Stimulated activated naive CD4-positive, alpha-beta T cell treated with Interleukin-2 at 50 U/mL for 16 hours (primary cell): ENCODE measurements at places on chromosomes 5 and 9.

GRCh38 chr9:129392093-129392541, 214.1 kb upstream of the IER5L start:
- DNase-seq = no peak

- DNase-seq = no peak
Measured at GRCh38 chr5:685262-686171, 7.6 kb downstream of the TPPP start.

- no peak for DNase-seq
Measured at GRCh38 chr5:158166424-158166823, 307.5 kb upstream of the CLINT1 start.

DNA sequence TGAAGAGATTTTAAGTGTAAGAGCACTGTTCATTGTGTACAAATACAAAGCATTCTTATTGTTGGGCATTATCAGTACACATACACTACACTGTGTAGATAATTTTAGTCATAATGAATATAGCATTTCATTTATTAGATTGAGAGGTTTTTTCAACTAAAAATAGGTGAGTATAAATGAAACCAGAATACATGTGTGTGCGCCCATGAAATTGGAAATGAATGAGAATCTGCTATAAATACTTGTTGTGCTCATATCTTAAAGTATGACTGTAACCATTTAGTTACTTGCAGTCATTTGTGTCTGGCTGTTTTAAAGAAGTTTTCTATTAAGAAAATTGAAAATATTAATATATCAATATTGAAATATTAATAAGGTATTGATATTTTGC, 189.0 kb upstream of the MEF2C start:
- no peak for DNase-seq

DNA sequence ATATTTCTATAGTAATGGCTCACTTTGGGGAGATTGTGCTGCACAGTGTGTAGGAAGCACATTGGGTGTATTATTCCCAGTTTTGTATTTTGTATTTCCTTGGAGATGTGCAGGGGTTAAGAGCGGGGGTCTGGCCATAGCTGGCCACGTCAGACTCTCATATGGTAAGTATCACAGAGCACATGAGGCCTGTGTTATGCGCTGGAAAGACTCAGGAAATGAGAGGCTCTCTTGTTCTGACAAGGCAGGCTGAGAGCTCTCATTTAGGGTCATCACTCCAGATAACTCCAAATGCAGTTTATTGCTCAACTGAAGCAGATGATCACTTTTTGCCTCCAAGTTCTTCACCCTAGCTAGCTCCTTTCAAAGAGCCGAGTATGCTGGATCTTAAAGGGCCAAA, 205.7 kb downstream of the NTRK2 start:
- DNase-seq = no peak

DNA sequence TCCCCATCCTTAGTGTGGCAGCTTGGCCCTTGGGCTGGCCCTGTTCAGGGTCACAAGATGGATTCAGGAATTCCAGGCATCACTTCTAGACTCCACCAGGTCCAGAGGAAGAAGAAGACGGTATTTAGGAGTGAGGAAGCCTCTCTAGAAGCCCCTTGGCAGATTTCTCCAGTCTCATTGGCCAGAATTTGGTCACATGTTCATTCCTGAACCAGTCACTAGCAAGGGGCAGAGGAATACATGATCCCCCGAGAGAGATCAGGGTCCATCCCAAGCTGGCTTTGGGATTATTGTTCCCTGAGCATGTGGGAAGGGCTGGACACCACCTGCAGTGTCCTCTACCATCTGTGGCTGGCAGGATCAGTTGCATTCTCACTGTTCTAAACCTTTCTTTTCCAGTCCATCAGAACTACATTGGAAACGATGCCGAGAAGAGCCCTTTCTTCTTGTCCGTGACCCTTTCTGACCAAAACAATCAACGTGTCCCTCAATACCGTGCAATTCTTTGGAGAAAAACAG, 48.5 kb downstream of the GARNL3 start:
- DNase-seq = no peak

GRCh38 chr5:43616535-43616934, 13.6 kb downstream of the NNT start:
- DNase-seq = no peak

- no peak for DNase-seq
Measured at GRCh38 chr5:180990086-180990881, 1.6 kb downstream of the BTNL3 start.

- DNase-seq = peak; percentile 9
Measured at GRCh38 chr5:38922199-38922598, 76.4 kb downstream of the OSMR start.

- DNase-seq = no peak
Measured at GRCh38 chr5:116011046-116011445, 21.2 kb upstream of the ARL14EPL start.

- DNase-seq = no peak
Measured at GRCh38 chr9:93329629-93330280, 121.7 kb upstream of the FAM120A start.

GRCh38 chr9:94631599-94631998, 7.7 kb downstream of the FBP1 start:
- DNase-seq = no peak

DNA sequence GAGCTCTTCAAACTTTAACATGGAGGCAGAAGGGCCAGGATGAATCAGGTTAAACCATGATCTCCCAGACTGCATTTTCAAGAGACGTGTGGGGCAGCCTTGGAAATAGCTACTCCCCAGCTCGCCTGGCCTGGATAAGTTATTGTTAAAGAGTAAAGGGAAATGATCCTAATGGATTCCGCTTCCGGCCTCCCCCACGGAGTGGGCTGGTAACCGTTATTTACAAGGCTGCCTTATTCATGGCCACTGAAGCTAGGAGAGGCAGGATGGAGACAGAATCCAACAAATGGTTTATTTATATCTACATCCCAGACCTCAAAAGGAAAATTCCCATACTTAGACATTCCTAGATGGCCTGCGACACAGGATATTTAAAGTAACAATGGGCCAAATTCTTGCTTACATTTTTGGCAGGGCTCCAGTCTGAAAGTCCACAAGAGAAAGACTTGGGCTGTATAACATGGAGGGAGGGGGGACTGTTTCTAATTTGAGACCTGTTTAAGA, 27.9 kb downstream of the SPRY4 start:
- no peak for DNase-seq

DNA sequence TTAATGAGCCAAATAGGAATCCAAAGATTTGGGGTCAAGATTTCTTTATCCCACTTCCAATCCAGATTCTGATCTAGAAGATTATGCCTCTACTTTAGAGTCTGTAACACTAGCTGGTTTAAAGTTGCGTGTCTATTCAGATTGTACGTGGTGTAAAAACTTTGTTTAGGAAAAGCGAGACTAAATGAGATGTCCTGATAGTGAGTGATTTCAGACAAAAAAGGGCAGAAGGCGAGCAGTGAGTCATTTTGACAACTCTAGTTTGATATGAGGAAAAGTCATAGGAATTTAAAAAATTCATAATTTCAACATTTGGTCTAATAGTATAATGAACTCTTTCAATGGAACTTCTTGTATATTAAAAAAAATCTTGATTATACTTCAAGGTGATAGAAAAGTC, 119.6 kb upstream of the KLF9 start:
- no peak for DNase-seq

GRCh38 chr9:125649315-125649714, 57.7 kb downstream of the MAPKAP1 start:
- DNase-seq = no peak

DNA sequence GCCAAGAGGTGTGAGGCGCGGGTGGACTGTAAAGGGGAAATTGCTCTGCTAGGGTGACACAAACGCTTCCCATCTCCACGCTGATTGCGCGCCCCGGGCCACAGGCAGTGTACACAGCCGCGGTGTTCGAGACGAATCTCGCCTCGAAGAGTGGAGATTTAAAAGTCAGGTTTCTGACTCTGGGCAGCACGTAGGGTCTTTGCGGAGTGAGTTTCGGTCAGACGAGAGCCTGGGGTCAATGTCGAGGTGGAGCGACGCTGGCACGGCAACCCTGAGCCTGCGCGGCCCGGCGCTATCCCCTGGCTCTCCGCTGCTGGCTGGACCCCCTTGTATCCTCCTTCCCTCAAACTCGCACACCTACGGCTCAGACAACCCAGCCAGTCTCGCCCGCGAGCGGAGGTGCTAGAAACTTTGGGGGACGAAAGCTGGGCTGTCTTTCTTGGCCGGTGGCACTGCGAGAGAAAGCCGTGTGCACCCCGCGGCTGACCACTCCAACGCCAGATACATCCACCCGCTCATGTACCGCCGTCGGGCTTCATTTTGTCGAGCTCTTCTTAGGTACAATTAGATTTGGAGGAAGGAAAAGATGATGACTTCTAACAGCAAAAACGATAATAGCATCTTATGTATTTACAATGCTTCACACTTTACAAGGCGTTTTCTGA, 5.4 kb upstream of the FOXB2 start:
- DNase-seq = no peak

DNA sequence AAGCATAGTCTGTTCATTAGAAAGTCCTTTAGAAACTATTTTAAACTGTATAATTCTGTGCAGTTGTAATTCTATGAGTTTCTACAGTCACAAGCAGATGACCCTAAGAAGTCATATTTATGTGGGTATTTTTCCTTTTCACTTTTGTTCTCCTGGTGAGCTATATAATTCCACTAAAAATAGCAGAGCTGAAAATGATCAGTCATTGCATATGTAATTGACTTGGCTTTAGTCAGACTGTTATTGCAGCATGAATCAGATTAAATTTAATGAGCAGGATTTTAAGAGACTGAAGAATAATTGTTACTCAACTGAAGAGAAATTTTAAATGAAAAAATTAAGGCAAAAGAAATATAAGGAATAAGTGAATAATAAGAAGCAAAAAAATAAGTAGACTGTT, 108.5 kb downstream of the MTREX start:
- DNase-seq = no peak

- DNase-seq = no peak
Measured at GRCh38 chr5:113759505-113759904, 246.0 kb downstream of the YTHDC2 start.

GRCh38 chr5:72572236-72572765, 65.1 kb upstream of the ZNF366 start:
- no peak for DNase-seq

GRCh38 chr9:93908591-93909241, 46.4 kb downstream of the BARX1 start:
- no peak for DNase-seq

GRCh38 chr9:127586537-127586936, 25.5 kb upstream of the STXBP1 start:
- peak; percentile 45 for DNase-seq
